ENCODE measurements at places on chromosomes 16 and 17.
A peak's percentile ranks its signal among the peaks of the same experiment; 100 is the strongest.

- no peak for DNase-seq
Observed at GRCh38 chr16:57529391-57530103, 6.8 kb downstream of the CCDC102A start.

DNA sequence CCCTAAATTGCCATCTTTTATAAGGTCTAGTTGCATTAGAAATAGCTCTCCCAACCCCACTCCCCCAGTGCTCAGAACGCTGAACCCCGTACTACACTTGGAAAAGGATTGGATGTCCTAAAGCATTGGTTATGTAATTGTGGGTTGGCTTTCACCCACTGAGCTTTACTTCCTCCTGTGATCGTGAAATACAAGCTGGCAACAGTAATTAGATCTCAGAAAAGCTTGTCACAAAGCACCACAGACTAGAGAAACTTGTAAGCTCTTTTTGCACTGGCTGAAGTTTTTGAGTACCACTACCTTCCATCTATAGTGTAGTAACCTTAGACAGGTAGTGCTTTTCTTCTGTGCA, 54.4 kb downstream of the SIAH1 start:
- peak; percentile 64 for DNase-seq

DNA sequence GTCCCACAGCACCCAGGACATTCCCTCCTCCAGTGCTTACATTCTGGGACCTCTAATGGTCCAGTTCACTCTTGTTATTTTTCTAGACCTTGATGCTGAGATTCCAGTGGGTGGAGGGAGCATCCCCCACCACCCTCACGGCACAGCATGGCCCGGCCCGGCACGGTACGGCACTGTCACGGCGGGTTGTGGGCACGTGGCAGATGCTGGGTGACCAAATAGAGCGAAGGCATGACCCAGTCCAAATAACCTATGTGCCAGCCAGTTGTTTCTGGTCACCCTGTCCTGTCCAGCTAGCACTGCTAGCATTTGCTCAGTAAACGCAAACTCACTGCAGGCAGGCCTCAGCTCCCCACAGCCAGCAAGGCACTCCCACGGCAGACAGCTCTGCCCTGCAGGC, 204.7 kb downstream of the ENGASE start:
- DNase-seq: no peak

GRCh38 chr16:88595101-88595500, 24.9 kb downstream of the ZC3H18 start:
- no peak for DNase-seq

- no peak for DNase-seq
Observed at GRCh38 chr17:45740553-45741330, 43.4 kb upstream of the CRHR1 start.

- DNase-seq: no peak
Observed at GRCh38 chr16:51012396-51012795, 138.7 kb downstream of the SALL1 start.

GRCh38 chr16:87499189-87499486, 6.3 kb upstream of the ZCCHC14 start:
- DNase-seq: no peak

DNA sequence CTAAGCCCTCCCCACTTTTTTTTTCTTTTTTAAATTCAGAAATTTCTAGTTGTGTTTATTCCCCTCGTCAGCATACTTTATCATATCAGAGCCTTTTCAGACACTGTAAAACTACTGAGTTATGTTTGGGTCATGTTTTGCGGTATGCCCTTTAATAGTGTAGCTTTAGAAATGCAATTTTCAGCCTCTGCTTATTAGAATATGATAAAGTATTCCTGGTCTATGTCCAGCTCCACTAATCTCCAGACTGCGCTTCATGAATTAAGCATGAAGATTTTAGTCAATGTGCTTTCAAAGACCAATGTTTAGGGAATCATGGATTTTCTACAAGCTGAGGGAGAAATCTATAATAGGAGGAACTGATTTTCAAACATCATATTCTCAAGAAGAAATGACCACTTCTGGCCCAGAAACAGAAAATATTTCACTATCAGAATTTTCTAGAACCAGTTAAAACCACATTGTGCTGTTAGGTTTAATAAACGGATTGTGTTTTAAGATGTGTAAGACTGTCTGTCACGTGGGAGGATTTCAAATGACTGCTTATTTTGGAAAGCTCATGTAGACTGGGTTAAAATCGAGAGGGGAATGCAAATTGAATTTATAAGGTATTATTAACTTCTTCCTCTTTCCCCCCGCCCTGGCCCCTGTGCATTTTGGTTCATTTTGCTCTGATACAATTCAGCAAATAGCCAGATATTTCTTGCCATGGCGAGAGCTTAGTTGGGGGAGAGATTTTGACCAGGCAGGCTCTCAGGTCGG, 498.5 kb downstream of the WWOX start:
- DNase-seq: no peak

GRCh38 chr16:1550069-1550468, 16.6 kb downstream of the TMEM204 start:
- no peak for DNase-seq

DNA sequence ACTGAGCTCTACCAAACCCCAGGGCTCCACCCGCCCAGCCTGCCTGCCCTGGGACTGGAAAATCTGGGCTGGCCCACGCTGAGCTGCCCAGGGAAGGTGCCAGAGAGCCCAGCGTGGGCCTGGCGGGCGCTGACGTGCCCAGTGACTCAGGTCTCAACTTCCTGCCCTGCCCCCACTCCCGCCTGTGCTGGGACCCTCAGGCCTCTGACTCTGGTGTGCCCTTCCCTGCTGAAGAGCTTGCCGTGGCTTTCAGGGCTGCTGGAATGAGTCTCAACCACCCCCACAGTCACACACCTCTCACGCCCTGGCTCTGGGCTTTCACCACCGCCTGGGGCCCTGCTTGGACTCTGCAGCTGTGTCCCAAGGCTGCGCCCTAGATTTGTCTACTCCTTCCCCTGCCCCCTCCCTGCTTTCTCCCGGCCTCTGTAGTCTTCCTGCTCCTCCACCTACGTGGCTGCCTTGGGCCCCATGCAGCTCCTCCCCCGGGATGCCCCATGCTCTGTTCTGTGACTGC, 10.4 kb downstream of the LLGL1 start:
- DNase-seq: no peak

DNA sequence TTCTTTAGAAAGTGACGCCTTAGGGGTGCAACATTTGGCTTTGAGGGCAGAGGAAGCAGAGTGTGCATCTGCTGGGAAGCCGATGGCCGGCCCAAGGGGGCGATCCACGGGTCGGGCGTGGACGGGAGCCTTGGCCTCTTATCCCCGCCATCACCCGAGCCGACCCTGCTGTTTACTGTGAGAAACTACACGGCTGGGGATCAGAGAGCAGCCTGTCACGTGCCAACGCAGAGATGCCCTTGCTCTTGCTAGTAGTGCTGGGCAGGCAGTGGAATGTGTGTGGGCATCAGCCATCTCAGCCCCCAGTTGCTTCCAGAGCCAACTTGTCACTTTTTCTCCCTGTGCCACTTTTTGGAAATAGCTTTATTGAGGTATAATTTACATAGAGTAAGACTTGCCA, 26.7 kb upstream of the ITGB4 start:
- no peak for DNase-seq

DNA sequence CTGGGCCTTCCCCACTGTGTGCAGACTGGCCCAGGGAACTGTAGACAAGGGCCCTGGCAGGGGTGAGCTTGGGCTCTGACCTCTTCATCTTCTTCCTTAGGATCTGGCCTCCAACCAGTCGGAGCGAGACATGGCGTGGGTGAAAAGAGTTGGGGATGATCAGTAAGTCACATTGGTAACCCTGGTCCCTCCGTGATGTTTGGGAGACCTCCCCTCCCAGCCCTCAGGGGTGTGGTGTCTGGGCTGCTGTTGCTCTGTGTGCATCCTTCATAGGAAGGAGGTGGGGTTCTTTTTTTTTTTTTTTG, 5.5 kb downstream of the TBKBP1 start:
- no peak for DNase-seq

GRCh38 chr17:64470625-64471024, 21.7 kb downstream of the MILR1 start:
- DNase-seq: no peak

DNA sequence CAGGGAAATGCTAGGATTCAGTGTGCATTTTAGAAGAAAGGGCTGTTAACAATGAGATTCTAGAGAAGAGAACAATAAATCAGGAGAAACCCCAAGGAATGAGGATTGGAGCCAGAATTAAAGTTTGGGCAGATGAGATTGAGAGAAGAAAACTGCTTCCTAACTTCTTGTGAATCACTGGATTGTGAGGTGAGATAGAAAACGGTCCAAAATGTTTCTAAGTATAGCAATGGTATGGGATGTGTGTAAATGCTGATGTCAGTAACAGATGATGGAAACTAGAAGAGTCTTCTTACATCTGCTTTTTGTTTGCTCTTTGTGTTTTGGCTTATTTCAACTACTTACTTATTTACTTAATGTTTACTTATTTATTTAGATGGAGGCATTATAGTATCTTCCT, 123.0 kb downstream of the KCNJ2 start:
- no peak for DNase-seq

DNA sequence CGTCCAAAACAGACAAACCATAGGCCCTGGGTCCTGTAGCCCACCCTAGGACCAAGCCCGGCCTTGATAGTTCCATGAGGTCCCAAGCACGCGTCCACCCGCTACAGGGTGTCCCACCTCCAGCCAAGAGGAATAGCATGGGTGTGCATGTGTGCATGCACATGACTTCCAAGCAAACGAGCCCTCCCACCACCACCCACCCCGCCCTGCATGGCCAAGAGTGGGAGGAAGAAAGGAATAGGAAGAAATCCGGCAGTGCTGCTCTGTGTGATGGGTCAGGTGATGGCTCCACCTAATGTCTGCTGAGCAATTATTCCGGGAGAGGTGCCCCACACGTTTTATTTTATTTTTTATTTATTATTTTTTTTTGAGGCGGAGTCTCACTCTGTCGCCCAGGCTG, 184.6 kb downstream of the ZNF423 start:
- no peak for DNase-seq

GRCh38 chr16:14491861-14492529, 138.1 kb downstream of the PARN start:
- DNase-seq: no peak

- DNase-seq: no peak
Observed at GRCh38 chr16:86725401-86725800, 147.1 kb downstream of the FOXL1 start.

DNA sequence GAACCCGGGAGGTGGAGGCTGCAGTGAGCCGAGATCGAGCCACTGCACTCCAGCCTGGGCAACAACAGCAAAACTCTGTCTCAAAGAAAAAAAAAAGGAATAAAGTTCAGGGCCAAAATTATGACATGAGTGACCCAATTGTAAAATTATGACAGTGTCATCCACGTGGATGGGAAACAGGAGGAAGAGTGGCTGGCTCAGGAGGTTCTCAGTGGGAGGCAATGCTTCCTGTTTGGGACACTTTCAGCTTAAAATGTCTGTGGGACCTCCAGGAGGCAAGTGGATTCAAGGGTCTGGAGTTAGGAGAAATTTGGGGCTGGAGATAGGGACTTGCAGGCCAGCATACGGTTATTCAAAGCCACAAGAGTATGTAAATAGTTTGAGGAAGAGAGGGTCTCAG, 8.0 kb upstream of the STX4 start:
- DNase-seq: no peak

DNA sequence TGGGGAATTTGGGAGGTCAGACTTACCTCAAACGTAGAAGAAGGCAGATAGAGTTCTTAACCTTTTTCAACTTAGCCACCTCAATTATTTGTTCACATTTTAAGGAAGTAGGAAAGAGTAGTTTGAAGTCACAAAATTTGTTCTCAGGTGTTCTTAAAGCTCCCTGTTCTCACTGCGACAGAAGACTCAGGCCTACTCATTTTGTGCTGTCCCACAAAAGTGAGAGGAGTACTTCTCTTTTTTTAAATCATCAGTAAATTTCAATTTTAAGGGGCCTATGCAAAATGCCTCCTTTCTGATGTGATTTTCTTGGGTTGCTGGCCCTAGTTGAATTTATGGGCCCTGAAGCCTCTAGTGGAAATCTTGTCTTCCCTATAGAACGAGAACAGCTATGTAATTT, 133.4 kb downstream of the MAP2K6 start:
- DNase-seq: no peak

- DNase-seq: peak; percentile 53
Observed at GRCh38 chr16:47970291-47970931, 185.4 kb downstream of the ABCC12 start.

DNA sequence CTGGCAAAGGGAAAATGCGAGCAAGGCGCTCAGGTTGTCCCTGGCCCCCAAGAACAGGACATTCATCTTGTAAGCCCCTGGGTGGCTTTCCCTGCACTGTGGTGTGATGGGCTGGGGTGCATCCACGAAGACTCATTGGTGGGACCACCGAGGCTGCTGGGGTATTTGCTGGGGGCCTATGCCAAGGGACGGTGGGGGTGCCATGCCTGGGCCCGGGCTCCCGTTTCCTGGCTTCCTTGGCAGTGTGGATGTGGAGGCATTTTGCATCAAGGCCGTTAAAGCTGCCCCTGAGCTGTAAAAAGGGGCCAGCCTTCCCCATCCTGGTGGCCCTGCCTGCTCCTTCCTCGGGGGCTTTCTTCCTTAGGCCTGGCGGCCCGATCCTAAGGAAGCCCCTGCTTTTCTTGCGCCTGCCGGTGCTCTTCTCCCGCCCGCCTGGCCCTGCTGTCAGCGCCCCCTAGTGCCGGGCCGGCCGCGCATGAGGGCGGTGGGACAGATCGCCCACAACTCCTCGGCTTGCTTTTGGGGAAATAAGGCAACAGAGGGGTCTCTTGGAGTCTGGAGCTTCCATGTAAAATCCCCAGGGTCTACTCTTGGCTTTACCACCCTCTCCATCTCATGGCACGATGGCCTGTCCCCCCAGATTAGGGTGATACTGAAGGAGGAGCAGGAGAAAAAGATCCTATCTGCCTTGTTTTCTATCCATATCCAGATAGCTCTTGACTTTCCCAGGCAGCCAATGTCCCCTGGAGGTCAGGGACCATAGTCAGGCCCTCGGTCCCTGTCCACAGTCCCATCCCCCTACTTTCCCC, 9.8 kb upstream of the TBX2 start:
- DNase-seq: peak; percentile 61

DNA sequence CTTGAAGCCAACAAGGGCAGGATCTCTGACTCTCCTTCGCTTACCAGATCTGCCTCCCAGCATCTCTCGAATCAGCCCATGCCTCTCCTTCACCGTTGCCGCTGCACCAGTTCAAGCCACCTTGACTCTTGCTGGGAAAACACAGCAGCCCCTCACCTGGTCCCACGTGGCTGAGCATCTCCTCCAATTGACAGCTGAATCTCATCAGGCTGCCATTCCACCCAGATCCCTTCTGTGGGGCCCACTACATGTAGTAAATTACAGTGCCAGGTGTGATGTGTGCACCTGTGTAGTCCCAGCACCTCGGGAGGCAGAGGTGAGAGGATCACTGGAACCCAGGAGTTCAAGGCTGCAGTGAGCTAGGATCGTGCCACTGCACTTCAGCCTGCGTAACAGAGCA, 37.8 kb upstream of the C16orf78 start:
- no peak for DNase-seq

DNA sequence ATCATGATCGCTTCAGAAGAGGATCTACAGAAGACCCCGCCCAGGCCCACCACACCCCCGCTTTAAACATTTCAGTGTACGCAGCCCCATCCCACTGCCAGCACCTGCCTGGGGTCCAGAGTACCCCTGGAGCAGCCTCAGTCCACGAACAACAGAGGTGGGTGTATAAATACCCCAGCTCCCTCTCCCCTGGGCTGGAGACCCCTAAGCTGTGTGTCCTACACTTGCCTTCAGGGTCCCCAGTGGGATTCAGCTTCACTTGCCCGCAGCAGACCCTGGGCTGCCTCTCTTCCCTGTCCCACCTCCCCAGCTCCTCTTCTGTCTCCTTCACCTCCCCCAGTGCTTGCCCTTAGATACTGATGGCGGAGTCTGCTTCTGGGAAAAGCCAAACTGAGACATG, 105.7 kb downstream of the RBFOX3 start:
- DNase-seq: no peak

Measured in Kasumi-1 (cell line).